Activated T-cell treated with anti-CD3 and anti-CD28 coated beads for 24 hours (primary cell): ENCODE measurements at places on chromosomes 16 and 17.

- DNase-seq = no peak
Measured at GRCh38 chr16:49638673-49639610, 217.0 kb downstream of the ZNF423 start.

DNA sequence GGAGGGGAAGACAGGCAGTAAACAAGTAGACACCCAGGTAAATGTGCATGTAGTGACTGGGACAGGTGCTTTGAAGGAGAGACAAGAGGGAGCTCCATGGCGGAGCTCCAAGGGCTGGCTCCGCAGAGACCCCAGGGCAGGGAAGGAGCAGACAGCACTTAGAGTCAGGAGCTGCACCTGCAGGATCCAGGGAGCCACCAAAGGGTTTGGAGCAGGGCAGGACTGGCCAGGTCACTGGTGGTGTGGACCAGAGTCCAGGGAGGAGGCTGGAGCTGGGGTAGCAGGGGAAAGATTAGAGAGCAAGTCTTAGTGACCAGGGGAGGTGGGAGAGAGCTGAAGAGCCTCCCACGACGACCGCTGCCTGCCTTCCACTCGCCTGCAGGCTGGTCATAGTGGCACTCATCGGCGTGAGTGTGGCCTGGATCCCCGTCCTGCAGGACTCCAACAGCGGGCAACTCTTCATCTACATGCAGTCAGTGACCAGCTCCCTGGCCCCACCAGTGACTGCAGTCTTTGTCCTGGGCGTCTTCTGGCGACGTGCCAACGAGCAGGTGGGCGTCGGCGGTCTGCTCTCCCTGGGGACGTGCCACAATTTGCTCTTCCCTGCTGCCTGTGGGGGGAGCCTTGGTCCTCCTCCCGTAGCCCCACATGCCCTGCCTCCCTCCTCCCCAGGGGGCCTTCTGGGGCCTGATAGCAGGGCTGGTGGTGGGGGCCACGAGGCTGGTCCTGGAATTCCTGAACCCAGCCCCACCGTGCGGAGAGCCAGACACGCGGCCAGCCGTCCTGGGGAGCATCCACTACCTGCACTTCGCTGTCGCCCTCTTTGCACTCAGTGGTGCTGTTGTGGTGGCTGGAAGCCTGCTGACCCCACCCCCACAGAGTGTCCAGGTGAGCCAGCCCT, 14.7 kb upstream of the FAM83G start:
- DNase-seq = no peak

GRCh38 chr17:57512691-57513090, 232.4 kb downstream of the CCDC182 start:
- no peak for DNase-seq

- DNase-seq = no peak
Measured at GRCh38 chr17:57940231-57940630, 15.0 kb downstream of the CUEDC1 start.

DNA sequence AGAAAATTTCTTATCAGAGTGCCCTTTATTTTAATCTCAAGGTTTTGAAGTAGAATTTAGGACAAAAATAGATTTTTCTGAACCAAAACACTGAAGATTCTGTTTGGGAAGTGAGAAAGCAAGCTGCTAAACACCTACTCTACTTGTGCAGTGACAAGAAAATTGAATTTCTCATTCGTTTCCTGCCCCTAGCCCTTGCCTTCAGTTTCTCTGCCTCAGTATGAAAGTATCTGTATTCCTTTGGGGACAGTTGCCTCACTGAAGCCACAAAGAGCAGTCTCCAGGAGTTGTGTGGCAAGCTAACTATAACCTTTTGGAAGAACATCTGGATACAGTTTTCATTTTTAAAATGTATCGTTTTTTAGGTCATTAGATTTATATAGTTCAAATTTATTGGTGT, 19.7 kb downstream of the MOSMO start:
- no peak for DNase-seq

- no peak for DNase-seq
Measured at GRCh38 chr17:27315322-27315721, 21.4 kb downstream of the WSB1 start.

DNA sequence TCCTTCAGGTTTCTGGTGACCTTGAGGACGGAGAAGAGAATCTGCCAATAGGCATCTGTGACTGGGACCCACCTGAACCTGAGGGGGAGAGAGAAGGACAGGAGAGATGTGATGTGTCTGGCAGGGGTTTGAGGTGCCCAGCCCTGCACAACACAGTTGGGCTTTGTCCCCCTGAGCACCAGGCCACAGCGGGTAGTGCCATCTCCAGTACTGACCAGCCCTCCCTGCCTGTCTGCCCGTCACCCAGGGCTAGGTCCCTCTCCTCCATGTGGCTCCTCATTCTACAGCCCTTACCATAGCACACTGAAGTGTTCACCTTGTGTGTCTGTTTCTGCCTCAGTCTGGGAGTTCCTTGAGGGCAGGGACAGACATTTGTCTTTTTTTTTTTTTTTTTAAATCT, 30.8 kb downstream of the NLRP1 start:
- DNase-seq = no peak

- no peak for DNase-seq
Measured at GRCh38 chr16:85027958-85028684, 526 bp downstream of the KIAA0513 start.

GRCh38 chr17:2086306-2086705, 31.4 kb downstream of the HIC1 start:
- no peak for DNase-seq

DNA sequence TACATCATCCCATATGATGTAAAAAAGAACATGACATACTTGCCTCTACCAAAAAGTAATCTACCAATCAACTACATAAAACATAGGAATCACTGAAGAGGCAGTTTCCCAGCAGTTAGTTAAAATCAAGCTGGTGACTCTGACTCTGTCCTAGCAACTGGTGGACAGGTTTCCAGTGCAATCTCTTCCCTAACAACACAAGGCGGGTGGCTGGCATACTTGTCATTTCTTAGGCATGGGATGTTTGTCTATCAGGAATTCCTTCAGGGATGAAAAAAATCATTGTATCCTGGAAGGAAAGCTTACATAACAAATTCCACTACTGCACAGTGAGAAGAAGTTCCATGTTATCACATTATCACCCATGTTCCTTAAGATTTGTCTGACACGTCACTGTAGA, 50.9 kb downstream of the HELZ start:
- no peak for DNase-seq

GRCh38 chr17:43021741-43022512, at the start of gene VAT1:
VAT1 (minus strand) TSS chr17:43022385; CDS start chr17:43022322, 63 bp downstream.
- DNase-seq = peak; percentile 53

DNA sequence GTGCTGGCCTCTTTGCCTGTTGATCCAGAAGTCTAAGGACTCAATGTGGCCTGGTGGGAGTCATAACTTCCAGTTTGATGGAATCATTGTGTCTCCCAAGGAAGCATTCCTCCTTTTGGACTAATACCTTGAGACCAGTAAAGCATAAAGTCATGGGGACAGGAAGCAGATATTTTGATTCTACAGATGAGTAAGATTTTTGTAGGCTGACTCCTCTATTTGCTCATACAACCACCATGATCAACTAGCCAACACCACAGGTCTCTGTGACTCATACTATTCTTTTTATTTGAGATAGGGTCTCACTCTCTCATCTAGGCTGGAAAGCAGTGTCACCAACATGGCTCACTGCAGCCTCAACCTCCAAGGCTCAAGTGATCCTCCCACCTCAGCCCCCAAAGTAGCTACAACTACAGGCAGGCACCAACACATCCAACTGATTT, 6.2 kb downstream of the MT2A start:
- no peak for DNase-seq

DNA sequence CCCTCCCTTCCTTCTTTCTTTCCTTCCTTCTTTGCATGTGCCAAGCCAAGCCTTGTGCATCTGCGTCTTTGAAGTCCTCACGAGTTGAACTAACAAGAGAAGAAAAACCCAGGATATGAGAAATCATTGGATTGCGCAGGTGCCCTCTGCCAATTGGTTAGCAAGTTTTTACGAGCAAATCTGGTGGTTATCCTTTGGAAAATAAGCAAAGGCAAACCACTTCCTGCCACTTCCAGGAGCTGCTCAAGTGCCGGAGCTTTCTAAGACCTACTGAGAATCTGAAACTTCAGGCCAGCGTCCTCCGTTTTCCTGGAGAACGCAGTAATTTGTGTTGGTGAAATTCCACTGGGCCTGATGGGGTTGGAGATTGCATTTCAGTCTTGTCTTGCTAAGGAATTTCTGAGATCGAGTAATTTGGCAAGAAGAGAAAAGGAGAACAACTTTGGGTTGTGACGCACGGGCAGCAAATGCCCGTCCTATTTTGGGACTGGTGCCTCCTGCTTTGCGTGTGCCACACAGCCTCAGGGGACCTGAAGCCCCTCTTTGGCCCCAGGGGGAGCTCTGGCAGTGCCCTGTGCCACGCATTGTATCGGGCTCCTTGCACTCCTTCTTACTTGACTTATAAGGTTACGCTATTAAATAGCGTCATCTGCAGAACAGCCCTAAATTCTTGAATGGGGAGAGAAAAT, 56.4 kb downstream of the CMIP start:
- DNase-seq = no peak

DNA sequence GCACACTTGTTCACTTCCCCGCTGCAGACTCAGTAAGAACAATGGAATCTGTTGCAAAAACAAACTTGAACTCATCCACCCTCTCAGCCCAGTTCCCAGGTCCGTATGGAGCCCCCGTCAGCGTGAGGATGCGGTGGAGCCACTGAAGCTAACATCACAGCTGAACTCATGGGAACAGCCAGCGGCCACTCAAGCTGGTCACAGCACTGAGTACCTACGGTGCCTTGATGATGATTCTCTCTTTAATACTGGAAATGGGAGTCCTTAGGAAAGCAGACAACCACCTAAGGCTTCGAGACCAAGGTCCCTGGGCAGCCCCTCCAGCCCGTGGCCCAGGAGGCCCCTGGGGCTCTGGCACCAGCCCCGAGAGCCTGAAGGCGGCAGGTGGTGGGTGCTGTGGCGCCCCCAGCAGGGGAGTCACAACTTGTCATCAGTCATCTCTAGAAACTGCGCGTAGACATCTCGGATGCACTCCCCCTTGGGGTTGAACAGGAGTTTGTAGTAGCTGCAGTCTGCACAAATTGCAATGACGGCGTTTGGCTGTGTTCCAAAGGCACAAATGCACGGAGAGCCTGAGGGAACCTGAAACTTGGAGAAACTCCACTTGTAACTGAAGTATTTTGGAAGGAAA, 31.0 kb upstream of the RHOT1 start:
- DNase-seq = no peak

- no peak for DNase-seq
Measured at GRCh38 chr17:82681547-82681946, 17.0 kb downstream of the RAB40B start.

GRCh38 chr16:31874366-31875111, 932 bp downstream of the ZNF267 start:
- DNase-seq = peak; percentile 40

- no peak for DNase-seq
Measured at GRCh38 chr17:74163271-74163821, 40.1 kb upstream of the RPL38 start.

- DNase-seq = no peak
Measured at GRCh38 chr16:1979271-1980029, 1.8 kb downstream of the NOXO1 start.

- DNase-seq = no peak
Measured at GRCh38 chr16:9837481-9837880, 344.7 kb downstream of the GRIN2A start.

GRCh38 chr16:60810250-60810649, 1226.0 kb downstream of the CDH8 start:
- no peak for DNase-seq

GRCh38 chr17:63495491-63495890, 18.6 kb downstream of the ACE start:
- no peak for DNase-seq

DNA sequence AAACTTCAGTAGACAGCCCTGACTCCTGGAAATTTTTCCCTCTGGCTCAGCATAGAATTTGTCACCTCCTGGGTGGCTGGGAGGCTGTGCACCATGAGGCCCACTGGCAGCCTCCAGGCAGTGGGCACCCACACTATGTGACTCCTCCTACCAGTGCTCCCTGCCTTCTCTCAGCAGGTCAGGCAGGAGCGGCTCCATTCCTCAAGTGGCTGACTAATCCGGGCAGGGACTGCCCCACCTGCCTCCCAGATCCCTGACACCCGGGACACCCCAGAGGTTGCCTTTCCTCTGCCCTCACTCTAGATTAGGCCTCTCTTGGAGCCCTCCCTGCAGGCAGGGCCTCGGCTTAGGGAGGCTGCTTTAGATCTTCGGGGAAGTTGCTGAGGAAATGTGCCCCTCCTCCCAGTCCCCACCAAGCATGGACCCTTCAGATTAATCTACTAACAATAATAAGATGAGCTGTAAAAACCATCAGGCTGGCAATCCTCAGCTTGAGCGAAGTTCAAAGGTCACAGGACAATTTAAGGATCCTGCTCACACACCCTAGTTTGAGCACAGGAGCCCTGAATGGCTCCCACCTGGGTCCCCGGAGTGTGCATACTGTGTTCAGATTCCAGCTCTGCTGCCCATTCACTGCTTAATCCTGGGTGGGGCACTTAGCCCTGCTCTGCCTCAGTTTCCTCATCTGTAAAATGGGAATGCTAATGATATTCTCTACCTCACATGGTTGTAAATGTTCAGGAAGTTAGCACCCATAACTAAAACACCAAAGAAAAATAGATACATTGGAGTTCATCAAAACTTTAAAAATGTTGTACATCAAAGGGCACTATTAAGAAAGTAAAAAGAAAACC, 10.0 kb upstream of the MYCBPAP start:
- no peak for DNase-seq

DNA sequence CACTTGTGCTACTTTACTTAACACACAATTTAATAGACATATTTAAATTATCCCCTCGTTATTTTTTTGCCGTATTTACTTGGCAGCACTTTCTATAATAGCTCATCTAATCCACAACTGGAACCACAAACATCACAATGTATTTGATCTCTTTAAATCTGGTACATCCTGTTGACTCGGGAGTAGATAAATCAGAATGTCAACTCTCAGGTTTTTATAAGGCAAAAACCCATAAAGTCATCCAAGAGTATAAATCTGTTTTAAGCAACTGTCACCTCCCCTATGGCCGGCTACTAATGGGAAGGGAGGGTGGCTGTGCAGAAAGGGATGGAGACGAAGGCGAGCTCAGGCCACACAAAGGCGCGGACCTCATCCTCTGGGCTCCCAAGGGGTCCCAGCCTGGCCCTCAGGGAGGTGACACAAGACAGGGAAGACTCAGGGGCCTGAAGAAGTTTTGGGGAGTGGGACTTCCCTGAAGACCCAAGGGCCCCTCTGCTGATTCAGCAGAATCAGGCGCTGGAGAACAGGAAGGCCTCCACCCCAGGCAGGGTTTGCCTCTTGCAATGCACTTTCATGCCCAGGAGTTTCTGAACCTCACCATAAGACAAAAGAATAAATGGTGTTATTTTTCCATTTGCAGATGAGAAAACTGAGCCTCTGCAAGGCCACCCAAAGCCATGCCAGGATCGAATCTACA, 122.5 kb downstream of the ZNF423 start:
- no peak for DNase-seq

DNA sequence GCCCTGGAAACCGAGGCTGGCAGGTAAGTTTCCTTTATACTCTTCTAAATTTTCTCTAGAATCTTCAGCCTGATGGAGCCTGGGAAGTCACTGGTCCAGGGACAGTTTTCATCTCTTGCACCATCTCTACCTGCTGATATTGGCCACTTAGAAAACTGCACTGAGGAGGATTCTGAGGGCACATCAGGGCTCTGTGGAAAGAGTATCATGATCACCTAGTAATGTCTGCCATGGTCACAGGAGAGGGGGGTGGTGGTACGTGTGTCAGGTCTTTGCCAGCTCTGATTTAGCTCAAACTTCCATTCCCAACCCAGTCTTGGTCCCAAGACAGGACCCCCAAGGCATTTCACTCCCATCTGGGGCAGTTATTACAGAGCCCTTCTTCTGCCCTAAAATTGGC, 35.2 kb upstream of the DOC2B start:
- no peak for DNase-seq

- no peak for DNase-seq
Measured at GRCh38 chr16:49513040-49513439, 139.4 kb downstream of the C16orf78 start.

- DNase-seq = no peak
Measured at GRCh38 chr16:53852678-53853077, 148.7 kb downstream of the FTO start.
